Epithelial cell of proximal tubule (primary cell): ENCODE measurements at places on chromosomes 5 and 9. TPM values are rescaled to one million over a fixed set of nuclear protein-coding genes. Genes with fewer than 3 reads are reported as not detected.
A peak's percentile ranks its signal among the peaks of the same experiment; 100 is the strongest.

C5orf52 gene
- not detected in 2 replicates for total RNA-seq

- DNase-seq: no peak
Measured at GRCh38 chr9:18756712-18757125, 276.3 kb downstream of the SAXO1 start.

GRCh38 chr5:43874772-43875171 is 271.8 kb downstream of the NNT start:
- DNase-seq: no peak

GRCh38 chr9:133499132-133499891 is 20.4 kb upstream of the SLC2A6 start:
- DNase-seq: no peak

- DNase-seq: no peak
Measured at GRCh38 chr5:65142511-65143011, 339.2 kb downstream of the ADAMTS6 start.

DRD1 gene
- total RNA-seq: not detected in 2 replicates

DNA sequence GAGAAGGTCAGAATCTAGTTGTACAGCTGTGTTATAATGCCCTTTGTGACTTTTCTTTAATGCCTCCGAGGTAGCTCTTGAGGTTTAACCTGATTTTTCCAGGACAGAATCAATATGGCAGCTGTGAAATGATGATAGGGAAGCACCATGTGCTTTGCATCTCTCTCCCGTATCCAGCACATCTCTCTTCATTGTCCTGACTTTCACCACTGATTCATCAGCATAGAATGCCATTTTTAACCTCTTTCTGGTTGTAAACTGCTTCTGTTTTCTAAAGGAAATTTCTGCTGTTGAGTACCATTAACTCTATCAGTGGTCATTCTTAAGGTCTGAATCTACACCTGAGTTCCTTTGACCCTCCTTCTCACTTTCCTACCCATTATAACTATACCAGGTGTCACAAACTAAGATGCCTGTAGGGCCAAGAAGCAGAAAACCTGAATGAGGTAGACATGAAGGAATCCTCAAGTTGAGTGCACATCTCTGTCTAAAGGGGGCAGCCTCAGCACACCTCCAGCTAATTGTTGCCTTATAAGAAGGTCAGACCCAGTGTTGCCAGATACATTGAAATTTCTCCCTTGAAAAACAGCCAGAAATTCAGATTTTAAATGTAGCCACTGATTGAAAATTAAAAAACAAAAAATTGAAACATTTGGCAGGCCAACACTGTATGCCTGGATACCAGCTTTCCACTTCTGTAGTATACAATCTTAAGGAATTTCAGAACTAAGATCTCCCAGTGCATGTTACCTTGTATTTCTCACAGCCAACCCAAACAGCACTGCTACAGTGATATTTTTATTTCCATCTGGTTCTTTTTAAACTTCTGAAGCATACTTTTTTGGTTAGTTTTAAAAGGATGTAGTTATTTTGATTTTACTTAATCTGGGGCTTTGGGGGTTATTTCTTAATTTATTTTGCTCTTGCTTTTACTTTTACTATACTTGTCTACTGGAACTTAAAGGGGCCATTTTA is 35.8 kb upstream of the TLX3 start:
- DNase-seq: peak; percentile 30

- DNase-seq: no peak
Measured at GRCh38 chr5:110043025-110043424, 353.3 kb downstream of the MAN2A1 start.

DNA sequence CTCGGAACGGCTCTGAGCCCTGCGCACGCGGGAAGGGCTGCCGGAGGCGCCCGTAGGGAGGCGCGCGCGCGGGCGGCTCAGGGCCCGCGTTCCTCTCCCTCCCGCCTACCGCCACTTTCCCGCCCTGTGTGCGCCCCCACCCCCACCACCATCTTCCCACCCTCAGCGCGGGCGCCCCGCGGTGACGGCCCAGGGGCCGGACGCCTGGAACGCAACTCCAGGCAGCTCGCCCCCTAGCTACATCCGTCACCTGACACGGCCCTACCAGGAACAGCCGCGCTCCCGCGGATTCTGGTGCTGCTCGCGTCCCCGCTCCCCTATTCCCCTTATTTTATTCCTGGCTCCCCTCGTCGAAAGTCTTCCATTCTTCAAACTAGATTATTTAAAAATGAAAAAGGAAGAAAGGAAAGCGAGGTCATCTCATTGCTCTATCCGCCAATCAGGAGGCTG is at the start of gene CDKN2B-AS1:
Gene CDKN2B-AS1 (plus strand): TSS at position 236 of the 450 bp plus-strand sequence.
- DNase-seq: no peak

BAAT gene
- total RNA-seq: 0.07 TPM in 1 of 2 replicates, not detected in the other

HMGCS1 gene
- total RNA-seq: 34.4 and 98.4 TPM in 2 replicates

ESM1 gene
- total RNA-seq: 0.35 and 0.36 TPM in 2 replicates

DNA sequence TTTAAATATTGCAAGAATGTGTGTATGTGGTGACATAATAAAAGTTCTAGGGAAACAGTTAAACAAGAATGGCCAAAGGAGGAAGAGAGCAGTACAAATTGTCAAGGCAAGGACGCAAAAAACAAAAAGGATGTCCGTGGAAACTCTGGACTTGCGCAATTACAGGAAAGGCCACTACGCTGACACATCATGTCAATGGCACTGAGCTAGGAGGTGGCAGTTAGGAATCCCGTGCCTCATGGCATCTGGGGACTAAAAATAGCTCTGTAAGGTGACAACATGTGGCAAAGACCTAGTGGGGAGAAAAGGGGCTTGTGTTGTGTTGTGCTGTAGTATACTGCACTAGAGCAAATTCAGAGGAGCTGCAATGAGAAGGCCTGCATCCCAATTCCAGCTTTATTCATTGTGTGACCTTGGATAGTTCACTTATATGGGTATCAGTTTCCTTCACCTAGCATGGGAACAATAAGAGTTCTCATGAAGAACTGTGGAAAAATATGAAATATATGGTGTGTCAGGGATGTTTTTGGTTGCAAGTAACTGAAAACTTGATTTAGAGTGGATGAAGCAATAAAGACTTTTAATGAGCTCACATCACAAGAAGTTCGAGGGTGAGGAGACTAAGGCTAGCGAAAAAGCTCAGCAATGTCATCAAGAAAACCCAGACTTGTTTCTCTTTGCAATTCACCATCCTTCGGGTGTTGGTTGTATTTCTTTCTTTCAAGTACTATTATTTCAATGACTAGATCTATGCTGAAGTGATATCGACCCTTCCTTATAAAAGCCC is 124.1 kb upstream of the STC2 start:
- DNase-seq: no peak

DNA sequence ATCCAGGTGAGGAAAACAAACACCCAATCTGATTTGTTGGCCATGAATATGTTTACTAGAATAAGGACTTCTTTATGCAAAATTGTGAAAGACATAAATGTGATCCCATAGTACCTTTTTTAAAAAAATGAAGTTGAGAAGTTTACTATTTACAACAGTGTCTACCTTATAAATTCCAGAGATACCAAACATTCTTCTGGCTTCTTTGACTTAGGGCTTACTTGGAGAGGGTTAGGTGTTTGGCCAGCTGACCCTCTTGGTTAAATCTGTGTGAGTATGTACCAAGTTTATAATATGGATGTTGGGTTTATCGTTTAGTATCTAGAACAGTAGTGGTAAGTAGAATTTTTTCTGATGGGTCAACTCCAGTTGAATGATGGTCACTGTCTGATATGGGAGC is 212.3 kb downstream of the DOCK8 start:
- DNase-seq: no peak

DNA sequence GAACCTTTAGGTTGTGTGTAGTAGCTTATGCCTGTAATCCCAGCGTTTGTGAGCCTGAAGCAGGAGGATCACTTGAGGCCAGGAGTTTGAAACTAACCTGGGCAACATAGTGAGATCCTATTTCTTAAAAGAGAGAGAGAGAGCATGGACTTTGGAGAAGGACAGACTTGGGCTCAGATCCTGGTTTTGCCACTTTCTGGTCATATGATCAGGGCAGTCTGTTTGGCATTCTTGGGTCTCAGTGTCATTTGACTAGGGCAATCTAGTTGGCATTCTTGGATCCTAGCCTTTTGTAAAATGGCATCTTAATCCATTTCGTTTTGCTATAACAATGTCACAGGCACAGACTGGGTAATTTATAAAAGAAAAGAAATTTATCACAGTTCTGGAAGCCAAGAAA is 28.4 kb downstream of the RCL1 start:
- DNase-seq: no peak

- DNase-seq: no peak
Measured at GRCh38 chr5:97499605-97500004, 316.6 kb upstream of the RIOK2 start.

PLEKHG4B gene
- 3.5 and 4.3 TPM in 2 replicates for total RNA-seq

- no peak for DNase-seq
Measured at GRCh38 chr5:57455511-57456455, 26.8 kb downstream of the ACTBL2 start.

DNA sequence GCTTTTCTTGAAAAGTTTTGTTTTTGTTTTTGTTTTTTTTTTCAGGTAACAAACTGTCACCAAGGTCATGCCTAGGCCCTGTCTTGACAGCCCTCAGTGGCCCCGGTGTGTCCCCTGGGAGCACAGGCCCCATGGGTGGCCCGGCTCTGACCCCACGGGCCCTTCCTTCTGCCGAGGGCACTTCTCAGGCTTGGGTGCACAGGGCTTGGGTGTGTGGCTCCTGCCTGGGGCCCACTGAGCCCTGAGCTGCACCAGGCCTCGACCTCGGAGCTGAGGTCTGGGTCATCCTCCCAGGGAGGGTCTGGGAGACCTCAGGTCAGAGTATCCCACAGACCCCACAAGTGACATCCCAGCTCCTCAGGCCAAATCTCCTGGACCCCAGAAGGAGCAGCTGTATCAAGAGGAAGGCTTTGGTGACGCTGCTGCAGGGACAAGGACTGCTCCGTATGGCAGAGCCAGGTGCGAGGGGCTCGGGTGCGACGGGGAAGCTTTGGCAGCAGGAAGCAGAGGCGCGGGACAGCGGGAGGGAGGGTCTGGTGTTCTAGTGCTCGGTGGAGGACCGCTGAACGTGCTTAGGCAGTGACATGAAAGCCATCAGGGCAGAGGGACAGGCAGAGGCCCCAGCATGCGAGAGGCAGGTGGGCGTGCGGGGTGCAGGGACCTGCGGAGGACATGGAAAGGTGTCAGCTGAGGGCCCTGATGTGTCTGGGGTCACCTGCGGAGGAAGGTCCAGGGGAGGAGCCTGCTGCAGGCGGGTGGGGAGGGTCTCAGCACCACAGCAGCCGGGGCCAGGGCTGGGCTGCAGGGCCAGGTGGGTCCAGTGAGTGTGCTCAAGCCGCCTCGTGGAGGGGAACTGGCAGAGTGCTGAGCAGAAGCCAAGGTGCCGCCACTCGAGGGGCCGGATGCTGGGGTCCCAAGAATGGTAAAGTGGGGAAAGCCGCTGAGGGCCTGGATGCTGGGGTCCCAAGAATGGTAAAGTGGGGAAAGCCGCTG is 18.4 kb upstream of the SLC9A3 start:
- no peak for DNase-seq

DNA sequence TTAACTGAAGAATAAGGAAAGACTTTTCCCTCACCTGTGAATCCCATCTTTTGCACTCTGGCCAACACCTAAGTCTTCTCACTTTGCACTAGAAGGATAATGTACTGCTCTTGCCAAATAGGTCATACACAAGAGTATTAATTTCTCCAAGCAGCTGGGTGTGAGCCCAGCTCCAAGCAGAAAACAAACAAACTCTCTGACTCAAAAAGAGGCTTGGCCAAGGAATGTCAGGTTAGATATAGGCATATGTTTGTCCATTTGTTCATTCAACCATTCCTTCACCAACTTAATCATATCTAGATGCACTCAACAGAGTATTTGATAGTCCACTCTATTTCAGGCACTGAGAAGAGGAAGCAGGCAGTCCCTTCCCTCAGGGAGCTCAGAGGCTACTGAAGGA is 84.4 kb downstream of the HTR4 start:
- no peak for DNase-seq

AGPAT2 gene
- total RNA-seq: 40.5 and 71.3 TPM in 2 replicates

GRCh38 chr9:87766697-87767096 is 40.8 kb downstream of the CTSL start:
- DNase-seq: no peak

IRX1 gene
- total RNA-seq: 18.0 and 22.1 TPM in 2 replicates

- no peak for DNase-seq
Measured at GRCh38 chr9:137762414-137763061, 115.0 kb upstream of the CACNA1B start.
